Stimulated activated CD8-positive, alpha-beta memory T cell treated with anti-CD3 and anti-CD28 coated beads, Interleukin-7, amount 100 ng/mL, for 1 hour (primary cell): ENCODE measurements at places on chromosomes 7 and 10.

DNA sequence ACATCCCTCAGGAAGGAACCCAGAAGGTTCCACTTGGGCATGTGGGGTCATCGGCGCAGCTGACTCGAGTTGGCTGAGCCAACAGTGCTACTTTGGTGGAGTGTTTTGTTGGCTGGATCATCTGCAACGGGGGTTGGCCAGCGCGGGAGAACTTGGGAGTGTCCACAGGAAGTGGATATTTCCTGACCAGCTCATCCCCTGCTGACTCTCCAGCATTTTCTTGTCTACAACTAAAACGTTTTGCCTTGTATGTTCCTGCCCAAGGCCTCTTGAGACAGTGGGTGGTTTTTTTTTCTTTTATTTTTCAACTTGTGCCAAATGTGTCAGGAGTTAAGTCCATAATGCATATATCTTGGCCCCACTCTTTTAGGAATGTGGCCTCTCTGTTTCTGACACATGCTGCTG is 208.6 kb downstream of the ZNF365 start:
- DNase-seq, result no peak

GRCh38 chr7:21938463-21938862 is 7.2 kb downstream of the CDCA7L start:
- DNase-seq, result no peak

DNA sequence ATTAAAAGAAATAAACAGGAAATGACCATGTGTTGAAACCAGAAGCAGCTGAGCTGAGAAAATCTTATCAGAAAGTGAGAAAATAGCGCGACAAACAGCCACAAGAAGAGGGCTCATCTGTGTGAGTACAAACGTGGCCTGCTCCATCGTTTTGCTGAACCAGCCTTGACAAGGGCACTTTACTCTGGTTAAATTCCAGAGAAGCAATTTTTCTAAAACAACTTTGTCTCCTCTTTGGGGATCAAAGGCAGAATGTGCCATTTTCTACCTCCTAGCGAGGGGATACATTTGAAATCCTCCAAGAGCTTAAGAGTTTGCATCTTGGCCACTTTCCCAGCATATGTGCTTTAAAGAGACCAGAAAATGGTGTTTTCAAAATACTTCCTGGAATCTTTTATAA is 51.3 kb upstream of the VIPR2 start:
- DNase-seq, result no peak

DNA sequence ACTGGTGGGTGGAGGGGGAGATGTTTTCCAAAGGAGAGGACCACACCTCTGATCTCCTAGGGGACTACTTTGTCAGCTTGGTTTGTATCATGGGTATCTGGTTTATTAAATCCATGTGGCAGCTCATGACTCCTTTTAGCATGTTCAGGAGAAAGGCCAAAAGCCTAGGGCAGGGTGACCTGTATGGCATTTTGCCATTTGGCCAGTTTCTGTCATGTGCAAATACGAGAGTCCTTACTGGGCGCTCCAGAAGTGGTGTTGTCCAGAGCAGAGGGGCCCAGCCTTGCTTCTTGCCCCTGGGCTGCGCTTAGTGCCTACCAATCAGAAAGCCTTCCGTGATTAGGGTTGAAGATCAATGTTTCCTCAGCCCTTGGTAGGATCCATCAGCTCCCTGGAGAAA is 31.0 kb downstream of the ADRA2A start:
- DNase-seq, result no peak

GRCh38 chr10:71447676-71448075 is 51.0 kb downstream of the CDH23 start:
- DNase-seq, result no peak

DNA sequence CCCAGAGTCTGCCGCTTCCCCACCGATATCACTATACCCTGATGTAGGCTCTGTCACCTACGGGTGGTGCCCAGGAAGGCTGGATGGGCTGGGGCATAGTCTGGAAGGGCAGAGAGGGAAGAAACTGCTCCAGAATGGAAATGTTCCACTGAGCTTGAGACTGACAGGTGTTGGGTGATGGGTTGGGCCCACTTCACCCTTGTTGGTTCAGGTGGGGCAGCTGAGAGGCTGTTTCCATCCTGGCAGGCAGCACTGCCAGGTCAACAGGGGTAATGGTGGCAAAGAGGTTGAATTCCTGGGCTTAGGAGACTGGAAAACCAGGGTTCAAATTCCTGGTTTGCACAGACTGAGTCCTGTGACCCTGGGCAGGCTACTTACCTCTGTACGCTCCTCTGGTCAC is 28.5 kb upstream of the FRAT2 start:
- DNase-seq, result no peak

DNA sequence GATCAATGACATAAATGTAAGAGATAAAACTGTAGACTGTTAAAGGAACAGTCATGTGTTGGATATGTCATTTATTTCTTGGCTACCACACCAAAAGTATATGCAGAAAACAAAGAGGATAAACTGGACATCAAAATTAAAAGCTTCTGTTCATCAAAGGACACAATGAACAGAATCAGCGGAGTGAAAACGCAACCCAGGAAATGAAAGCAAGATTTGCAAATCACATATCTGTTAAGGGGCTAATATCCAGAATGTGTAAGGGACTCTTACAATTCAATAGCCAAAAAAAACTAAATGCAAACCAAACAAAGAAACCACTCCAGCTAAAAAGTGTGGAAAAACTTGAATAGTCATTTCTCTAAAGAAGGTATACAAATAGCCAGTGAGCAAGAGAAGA is 164.3 kb downstream of the ZMYND11 start:
- no peak for DNase-seq

GRCh38 chr10:110370006-110370405 is 65.3 kb upstream of the SMNDC1 start:
- no peak for DNase-seq

DNA sequence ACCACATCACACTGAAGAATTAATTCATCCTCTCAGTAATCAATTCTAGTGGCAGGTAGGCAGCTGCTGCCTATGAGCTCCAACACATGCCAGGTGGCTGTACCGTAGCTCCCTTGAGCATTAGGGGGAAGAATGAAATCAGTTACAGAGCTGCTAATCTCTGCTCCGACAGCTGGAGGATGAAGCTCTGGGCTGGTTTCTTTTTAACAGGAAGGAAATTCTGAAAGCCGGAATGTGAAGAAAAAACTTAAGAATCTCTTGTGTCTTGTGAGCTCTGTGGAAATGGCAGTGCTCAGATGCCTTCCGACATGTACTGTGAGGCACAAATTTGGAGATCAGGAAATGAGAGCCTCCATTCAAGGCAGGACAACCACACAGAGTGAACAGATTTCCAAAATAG is 2.8 kb upstream of the AHCYL2 start:
- no peak for DNase-seq

- DNase-seq, result peak; percentile 27
Observed at GRCh38 chr7:87600130-87601124, at the start of gene ABCB1. TSS of gene ABCB1 (minus strand) at chr7:87600884. CDS start at chr7:87600184, 700 bp downstream.

GRCh38 chr10:14740684-14741247 is 33.9 kb downstream of the FAM107B start:
- no peak for DNase-seq

- DNase-seq, result no peak
Observed at GRCh38 chr10:62831346-62831745, 15.2 kb upstream of the EGR2 start.

DNA sequence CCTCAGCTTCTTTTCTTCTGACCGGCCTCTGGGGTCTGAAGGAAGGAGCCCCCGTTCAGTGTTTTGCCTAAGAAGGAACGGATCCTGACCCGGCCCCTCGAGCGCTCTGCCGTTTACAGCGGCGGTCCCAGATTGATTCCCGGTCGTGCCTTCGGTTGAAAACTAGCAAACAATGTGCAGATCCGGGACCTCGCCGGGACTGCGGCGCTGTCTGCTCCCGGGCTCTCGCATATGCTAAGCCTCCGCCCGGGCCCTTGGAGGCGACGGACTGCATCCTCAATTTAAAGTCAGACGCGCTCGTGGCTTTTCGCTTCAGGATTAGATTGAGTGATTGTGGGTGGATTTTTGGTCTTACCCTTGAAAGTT is 559 bp downstream of the DBF4 start:
- DNase-seq, result peak; percentile 8

DNA sequence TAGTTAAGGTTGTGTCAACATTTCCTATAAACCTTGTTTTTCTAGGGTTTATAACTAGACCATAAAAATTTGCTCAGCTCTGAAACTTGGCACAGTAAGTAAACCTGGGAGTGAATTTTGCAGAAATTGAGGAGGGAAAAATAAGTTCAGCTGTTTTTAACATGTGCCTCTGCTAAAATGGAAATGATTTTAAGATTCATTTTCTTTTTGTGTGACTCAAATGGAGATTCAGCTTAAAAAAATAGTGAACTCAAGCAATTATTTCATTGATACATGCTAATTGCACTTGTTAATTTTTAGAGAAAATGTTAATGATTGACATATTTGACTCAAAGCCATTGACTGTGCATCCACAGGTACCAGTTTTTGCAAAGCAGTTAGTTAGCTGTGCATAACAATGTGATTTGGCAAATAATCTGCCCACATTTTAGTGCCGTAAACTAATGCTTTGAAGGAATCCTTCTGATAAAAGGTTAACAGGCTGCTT is 68.5 kb upstream of the ZNF438 start:
- DNase-seq, result no peak

DNA sequence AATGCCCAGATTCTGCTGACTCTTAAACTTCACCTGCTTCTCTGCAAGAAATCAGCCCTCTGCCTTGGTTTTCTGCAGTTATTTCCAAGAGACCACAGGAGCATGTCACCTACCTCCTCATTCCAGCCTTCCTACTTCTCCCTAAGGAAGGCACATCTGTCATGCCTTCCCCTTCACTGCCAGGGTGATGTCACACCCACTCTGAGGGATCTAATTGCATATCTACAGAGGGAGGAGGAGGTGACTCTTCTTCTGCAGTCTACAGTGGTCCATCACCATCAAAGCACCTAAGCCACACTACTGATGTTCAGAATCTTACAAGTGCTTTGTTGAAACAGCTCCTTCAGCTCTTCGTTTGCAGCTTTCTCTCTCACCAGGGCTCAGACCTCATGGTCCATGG is 275.5 kb downstream of the FGFR2 start:
- DNase-seq, result no peak

DNA sequence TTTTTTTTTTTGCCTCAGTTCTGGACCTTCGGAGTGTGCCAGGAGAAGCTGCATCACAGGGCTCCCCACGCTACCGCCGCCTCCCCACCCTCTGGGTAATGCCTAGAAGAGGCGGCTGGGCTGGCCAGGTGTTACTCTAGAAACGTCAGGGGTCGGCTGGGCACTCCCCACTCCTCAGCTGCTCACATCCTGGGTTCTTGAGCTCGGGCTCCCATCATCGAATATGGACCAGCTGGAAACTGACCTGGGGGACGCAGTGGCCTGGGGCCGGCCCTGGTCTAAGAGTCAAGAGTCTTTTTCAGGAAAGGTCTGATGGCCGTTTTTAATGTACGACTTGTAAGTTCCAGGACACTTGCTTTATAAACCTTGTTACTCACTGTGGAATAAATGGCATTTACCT is 326.5 kb downstream of the WDR37 start:
- no peak for DNase-seq

- DNase-seq, result no peak
Observed at GRCh38 chr7:3028071-3028757, 15.5 kb downstream of the CARD11 start.

- no peak for DNase-seq
Observed at GRCh38 chr7:38903057-38903456, 5.9 kb downstream of the VPS41 start.

GRCh38 chr10:71782917-71783490 is 9.7 kb upstream of the VSIR start:
- DNase-seq, result no peak

- DNase-seq, result no peak
Observed at GRCh38 chr10:75826846-75827245, 395.4 kb downstream of the LRMDA start.

DNA sequence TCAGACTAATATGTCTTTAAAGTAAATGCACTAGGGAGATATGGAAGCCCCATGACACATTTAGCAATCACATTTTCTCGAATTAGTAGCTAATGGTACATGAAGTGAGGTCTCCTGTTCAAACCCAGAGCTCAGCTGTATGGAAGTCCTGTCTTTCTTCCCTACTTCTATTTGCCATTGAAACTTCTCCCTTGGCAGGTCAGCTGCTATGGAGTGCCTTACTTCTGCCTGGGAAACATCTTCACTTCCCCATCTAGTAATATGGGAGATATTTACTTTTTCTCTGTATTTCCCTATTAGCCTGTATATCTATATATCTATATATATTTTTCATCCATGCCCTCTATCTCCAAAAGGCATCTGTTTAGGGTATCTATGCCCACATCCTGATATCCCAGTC is 225.3 kb upstream of the INHBA start:
- no peak for DNase-seq

GRCh38 chr10:8238986-8239385 is 184.5 kb downstream of the GATA3 start:
- DNase-seq, result no peak

- DNase-seq, result no peak
Observed at GRCh38 chr10:70909326-70909935, 21.1 kb upstream of the PCBD1 start.

- DNase-seq, result no peak
Observed at GRCh38 chr10:79229071-79229541, 118.2 kb upstream of the PPIF start.

GRCh38 chr7:149669121-149669818 is 104.1 kb downstream of the ZNF467 start:
- DNase-seq, result no peak

GRCh38 chr7:111080495-111081105 is 10.3 kb upstream of the LRRN3 start:
- DNase-seq, result no peak

DNA sequence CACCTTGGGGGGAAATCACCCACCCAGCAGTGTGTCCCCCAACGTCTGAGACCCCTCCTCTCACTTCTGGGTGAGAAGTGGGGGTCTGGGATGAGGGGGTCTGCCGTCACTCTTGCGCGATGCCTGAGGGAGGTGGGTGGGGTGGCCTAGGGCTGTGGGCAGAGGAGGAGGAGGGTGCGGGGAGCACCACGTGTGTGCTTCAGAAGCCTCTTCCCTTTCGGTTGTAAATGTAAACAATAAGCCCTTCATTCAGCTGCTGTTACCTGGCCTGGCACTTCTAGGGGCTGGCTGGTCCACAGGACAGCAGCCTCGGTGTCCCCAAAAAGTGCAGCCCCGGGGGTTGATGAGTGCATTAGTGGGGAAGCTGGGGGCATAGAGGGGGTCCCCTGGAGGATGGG is 1.3 kb downstream of the CLIP2 start:
- DNase-seq, result no peak

DNA sequence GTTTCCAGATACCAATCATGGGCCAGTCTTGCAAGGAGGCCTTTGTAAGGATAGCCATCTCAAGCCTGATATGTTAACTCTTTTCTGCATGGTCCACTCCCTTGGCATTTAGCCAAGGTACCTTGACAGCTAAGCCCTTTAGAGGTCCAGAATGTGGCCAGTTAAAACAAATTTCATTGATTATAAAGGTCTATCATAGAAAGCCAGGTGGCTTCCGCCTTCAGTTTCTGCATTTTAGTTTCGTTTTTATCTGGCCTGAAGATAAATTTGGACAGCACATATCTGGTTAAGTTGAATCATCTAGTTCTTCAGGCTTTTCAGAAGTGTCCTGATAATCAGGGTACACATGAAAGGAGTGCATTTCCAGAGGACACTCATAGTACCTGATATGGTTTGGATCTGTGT is 30.7 kb downstream of the ANKIB1 start:
- no peak for DNase-seq
